Osteoblast (primary cell): ENCODE measurements at places on chromosomes 1 and 21.

- peak; percentile 46 for DNase-seq
These were observed 50.6 kb upstream of the SLC2A1 start for GRCh38 chr1:43009274-43009673.

DNA sequence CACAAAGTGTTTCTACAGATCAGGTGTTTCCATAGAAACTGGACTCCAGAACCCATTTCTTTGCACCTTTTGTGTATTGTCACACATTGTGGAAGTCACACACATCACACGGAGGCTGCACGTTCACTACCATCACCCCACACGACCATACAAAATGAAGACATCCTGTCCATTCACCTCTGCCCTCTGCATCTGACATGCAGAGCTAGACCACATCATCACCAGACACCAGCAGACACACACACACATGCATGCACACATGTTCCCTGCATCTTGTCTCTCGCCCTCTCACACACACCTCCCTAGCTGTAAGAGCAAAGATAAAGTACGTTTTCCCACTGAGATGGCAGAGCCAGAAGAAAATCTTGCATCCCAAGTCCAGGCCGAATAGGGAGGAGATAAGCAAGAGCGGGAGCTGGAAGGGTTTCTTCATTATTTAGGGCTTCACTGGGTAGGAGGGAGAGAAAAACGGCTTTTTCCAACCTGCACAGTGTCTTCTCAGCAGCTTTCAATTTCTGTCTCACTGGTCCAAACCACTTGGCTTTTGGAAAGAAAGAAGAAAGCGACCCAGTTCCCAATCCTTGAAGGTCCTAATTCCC lies 709 bp downstream of the PRELP start:
- DNase-seq = no peak

GRCh38 chr1:215114154-215114933 lies 31.8 kb downstream of the KCNK2 start:
- peak; percentile 31 for DNase-seq

GRCh38 chr1:156251527-156251926 lies 3.7 kb upstream of the PAQR6 start:
- no peak for DNase-seq

DNA sequence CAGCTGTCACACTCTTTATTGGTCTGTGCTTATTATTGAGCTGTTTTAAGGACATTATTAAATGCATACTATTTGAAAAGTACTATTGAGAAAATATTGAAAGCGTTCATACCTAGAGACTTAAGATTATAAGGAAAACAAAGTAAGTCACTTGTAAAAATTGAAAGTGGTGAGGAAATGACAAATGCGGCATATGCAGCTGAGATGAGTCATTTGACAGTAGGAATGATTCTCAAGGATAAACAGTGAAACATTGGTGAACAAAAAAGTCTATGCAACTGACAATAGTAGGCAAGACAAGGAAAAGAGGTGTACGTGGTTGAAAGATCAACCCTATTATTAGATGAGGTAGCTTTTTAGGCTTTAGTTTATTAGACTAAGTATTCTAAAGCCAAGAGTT lies 82.6 kb upstream of the MAP10 start:
- no peak for DNase-seq

- DNase-seq = no peak
These were observed 271.6 kb downstream of the KCNJ6 start for GRCh38 chr21:37644636-37645035.

DNA sequence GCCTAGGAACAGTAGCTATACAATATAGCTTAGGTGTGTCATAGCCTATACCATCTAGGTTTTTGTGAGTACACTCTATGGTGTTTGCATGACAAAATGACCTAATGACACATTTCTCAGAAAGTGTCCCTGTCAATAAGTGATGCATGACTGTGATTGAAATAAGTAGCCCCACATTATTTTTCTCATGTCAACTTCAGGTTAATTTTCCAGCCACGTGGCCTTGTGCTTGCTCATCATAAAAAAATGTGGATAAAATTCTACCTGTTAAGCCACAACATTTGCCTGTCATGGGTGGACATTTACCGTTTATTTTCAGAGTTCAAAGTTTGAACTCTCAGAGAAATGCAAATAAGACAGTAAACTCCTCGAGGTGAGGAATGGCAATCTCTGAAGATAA lies 5.5 kb downstream of the DISC1 start:
- no peak for DNase-seq

- DNase-seq = peak; percentile 62
These were observed 29.3 kb downstream of the TMCC2 start for GRCh38 chr1:205256951-205257625.

DNA sequence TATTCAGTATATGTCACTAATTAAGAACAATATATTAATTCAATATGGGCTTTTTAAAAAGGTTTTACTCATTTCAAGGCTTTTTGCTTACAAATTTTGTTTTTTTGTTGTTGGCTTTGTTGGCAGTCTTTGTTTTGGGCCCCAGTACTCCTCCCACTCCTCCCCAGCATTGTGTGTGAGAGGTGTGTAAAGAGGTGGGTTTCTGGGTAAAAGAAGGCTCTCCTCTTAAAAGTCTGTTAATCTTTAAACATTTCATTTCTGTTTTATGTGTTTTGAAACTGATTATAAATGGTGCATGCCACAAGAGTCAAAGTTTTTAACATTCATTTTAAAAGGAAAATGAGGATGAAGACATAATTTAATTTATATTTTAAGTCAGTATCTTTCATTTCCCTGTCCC lies 79.6 kb downstream of the SASS6 start:
- DNase-seq = no peak

DNA sequence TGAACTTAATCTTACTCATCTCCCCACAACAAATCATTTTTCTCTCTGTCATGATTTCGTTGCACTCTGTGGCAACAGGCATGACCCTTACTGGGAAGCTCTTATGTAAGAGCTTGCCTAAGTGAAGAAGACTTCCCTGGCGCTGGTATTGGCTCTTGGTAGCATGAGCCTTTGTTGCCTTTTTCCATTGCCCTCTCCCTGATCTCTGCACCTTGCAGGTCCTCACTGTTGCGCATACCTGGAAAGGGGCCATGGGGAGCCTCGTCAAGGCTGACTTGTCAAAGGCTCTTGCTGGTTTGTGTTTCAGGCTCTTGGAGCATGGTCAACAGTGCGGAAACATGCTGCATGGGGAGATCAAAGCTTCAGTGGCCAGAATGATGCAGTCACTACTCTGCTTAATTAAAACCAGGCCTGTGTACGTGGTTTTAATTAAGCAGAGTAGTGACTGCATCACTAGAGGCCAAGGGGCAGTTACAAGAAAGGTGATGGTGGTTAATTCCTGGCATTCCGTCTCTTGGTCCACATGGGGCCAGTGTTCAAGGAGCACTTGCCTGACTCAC lies 141.3 kb downstream of the SPATA46 start:
- DNase-seq = no peak

DNA sequence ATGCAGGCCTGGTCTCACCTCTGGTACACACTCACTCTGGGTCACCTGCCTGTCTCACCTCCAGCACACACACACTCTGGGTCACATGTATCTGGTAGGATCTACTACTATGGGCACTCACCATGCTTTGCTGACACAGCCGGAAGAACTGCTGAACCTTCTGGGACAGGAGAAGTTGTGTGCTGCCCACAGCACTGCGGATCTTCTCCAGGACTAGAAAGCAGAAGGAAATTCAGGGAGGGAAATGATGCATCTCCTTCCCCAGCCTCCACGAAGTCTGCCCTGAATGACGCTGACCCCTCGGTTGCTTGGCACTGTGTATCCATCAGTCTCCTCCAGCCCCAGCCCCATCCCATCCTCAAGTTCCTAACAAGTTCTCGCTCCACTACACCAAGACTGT lies 7.9 kb upstream of the SMIM12 start:
- no peak for DNase-seq

- DNase-seq = no peak
These were observed 86.7 kb downstream of the FMN2 start for GRCh38 chr1:240178366-240178765.

DNA sequence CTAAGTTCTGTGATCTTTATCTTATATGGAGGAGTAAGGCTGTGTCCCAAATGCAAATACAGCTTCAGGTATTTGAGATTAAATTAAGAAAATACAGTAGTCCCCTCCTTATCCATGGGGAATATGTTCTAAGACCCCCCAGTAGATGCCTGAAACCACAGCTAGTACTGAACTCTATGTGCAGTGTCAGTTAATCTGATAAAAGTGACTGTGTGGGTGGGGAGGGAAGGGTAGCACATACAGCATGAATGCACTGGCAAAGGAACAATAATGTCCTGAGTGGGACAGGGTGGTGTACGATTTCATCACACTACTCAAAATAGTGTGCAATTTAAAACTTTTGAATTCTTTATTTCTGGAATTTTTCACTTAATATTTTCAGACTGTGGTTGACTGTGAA lies 83.1 kb downstream of the HS2ST1 start:
- DNase-seq = no peak

DNA sequence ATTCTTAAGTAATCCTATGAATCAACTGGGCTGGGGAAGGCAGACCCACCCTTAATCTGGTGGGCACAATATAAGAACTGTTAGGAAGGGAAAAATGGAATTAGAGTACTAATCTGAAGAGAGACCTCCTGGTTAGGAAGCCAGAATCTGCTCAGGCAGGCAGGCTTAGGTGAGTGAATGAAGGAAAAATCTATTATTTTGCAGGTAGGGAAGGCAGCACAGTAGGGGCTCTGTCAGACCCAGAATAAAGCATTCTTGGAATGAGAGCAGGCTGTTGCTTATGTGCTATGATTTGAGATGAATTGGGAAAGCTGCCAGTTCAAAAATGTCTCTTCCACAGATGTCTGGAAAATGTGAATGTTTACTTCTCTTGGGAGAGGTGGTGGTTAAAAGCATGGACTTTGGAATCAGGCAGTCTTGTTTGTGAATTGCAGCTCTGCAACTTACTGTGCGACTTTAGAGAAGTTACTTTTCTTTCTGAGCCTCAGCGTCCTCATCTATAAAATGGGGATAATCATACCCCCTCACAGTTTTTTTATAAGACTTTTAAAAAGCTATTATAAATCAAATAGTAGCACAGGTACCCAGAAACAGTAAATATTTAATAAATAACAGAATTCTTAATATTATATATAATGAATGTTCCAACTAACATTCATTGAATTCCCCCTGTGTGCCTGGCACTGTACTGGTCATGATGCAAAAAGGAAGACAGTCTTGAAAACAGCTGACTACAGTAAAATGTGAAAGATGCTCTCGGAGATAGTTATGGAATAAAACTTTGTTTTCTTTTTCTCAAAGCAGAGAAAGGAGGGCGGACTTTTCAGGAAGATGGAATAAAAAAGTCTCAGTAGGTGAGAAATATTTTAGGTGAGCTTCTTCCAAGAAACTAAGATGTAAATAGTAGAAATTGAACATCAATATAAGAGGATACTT lies 15.3 kb upstream of the ZNF644 start:
- no peak for DNase-seq

DNA sequence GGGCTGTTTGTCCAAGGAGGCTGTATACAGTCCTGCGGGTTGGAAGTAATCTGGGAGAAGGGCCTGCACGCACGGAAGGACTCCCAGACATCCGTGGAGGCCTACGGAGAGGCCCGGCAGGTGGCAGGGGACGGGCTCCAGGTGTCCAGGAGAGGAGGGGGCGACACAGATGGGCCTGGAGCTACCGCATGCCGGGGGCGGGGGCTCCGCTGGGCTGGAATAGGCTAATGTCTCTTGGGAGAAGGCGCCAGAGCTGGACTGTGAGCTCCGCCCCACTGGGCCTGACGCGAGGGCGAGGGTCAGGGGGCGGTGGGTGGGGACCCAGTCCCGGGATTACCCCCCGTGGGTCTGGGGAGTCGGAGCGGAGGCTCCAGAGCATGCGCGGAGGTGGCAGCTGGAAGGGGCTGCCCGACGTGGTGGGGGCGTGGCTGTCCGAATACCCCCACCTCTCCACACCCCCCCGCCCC lies 659 bp downstream of the AGO1 start:
- peak; percentile 82 for DNase-seq

DNA sequence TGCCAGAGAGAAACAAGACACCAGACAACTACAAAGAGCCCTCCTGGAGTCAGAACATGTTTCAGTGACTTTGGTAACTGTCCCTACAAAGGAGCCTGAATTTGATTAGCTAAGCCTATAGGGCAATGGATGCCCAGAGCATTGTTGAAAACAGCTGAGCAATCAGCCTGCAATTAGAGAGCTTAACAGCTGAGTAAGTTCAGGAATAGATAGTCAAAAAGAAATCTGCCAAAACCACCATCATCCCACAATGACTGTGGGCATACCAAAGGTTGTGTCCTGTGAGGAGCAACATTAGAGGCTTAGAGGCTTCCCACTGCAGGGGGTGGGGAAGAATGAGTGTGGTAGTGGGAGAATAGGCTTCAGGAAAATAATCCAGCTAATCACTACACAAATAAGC lies 32.1 kb downstream of the SH3BP5L start:
- no peak for DNase-seq

GRCh38 chr1:7389201-7389905 lies 381.7 kb upstream of the VAMP3 start:
- DNase-seq = peak; percentile 87

- DNase-seq = no peak
These were observed 61.9 kb downstream of the PTPRU start for GRCh38 chr1:29298246-29298645.

GRCh38 chr21:42254651-42255601 lies 36.0 kb downstream of the ABCG1 start:
- no peak for DNase-seq

DNA sequence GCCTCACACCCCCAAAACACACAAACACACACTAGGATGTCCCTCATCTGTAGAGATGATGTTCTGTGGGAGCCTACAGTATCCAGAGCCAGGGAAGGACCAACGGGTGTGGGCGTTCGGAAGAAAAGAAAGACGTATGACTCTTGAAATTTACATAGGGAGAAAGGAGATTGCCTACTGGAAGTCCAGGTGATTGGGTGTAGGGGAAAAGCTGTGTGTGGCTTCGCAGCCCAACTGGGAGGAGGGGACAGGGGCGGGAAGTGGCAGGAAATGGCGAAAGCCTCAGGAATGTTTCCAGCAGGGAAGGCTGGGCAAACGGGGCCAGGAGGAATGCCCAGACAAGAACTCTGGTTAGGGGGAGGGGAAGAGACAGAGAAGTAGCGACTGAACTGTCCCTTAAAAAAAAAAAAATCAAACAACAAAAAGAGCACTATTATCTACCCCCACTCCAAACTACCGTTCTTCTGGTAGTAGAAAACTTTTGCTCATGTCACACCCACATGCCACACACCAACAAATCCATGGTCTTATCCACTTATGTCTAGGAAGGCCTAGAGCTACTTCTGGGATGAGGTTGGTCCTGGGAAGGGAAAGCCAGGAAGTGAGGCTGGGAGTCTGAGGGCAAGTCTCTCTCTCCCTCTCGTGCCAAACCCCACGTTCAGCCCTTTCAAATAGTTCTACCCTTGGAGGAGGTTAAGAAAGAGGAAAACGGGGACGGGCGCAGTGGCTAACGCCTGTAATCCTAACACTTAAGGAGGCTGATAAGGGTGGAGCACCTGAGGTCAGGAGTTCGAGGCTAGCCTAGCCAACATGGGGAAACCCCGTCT lies 1.8 kb upstream of the CKS1B start:
- DNase-seq = peak; percentile 84

DNA sequence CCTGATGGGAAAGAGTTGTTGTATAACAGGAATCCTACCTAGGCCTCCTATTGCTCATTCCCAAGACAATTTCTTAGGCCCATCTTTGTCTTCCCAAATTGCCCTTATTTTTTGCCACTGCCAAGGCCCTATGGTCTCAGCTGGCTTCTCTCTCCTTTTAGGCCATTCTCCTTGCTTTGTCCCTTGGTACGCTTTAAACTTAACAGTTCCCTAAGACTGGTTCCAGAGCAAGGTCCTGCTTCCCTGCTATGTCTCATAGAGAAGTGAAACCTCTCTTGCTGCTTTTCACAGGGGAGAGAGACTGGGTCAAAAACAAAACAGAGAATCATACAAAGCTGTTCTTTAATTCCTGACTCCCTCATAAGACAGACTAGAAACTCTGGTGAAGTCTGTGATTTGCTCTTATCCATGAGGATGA lies 77.1 kb downstream of the XCL2 start:
- no peak for DNase-seq
